ENCODE measurements at places on chromosomes 3 and 15.

GRCh38 chr15:19984101-19984500 is 557.5 kb downstream of the GOLGA6L6 start:
- DNase-seq, result peak; percentile 88

- DNase-seq, result no peak
Measured at GRCh38 chr3:67739851-67740250, 85.4 kb upstream of the SUCLG2 start.

DNA sequence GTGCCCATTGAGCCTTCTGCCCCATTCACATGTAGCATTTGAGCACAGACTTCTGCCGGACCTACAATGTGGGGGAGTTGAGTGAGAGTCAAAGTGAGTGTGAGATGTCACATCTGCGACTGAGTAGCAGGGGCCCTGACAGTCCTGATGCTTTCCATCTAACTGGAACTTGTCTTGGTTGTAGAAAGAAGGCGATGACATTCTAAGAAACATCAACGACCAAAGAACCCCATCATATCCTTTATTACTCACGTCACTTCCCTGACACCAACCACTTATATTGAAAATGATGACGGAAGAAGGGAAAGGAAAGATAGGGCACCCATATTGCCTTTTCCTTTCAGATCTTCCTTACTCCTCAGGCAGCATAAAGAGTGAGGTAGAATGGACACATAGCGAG is 30.5 kb downstream of the SMAD3 start:
- no peak for DNase-seq

DNA sequence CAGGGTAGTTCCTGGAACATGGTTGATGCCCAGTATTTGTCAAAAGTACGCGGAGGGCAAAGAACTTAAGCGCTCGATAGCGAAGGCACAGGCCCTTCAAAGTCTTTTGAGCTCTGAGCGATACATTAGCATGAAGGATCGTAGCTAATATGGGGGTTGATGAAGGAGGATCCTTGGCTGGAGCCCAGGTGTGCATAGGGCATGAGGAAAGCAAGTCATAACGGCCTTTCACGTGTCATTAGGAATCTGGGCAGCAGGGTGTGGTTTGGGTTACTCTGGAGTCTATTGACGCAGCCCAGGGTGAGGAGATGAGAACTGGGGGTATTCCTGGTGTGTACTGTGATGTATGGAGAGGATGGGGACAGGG is 31.7 kb downstream of the SPINK8 start:
- no peak for DNase-seq

- no peak for DNase-seq
Measured at GRCh38 chr15:43186003-43186353, 775 bp downstream of the CCNDBP1 start.

GRCh38 chr3:22608093-22608492 is 595.0 kb upstream of the UBE2E2 start:
- DNase-seq, result no peak

- no peak for DNase-seq
Measured at GRCh38 chr15:66595931-66596545, 30.2 kb upstream of the LCTL start.

DNA sequence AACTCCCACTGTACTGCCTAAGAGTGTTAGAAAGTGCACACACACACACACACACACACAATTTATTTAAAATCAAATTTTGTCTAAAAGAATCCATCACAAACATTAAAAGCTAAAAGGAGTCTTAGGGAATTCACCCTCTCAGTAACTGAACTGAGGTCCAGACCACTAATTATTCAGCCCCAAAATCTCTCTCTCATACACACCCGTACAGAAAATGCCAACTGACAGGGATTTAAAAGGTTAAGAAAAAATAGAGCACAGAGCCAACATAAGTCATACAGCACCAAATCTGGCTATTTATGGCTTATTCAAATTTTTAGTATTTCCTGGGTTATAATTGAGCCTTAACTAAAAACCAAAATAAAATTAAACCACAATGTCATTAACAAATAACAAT is 20.7 kb downstream of the GBE1 start:
- DNase-seq, result no peak

GRCh38 chr3:33317963-33318709 is 40.9 kb downstream of the FBXL2 start:
- DNase-seq, result no peak

DNA sequence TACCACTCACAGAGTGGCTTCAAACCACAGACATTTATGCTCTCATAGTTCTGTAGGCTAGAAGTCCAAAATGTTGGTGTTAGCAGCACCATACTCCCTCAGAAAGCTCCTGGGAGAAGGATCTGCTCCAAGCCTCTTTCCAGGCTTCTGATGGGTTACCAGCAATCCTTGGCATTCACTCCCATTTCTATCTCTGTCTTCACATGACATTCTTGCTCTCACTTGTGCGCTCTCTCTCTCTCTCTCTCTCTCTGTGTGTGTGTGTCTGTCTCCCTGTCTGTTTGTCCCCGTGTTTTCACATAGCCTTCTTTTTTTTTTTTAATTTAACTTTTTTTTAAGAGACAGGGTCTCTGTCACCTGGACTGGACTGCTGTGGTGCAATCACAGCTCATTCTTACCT is 26.3 kb downstream of the CDAN1 start:
- DNase-seq, result no peak

DNA sequence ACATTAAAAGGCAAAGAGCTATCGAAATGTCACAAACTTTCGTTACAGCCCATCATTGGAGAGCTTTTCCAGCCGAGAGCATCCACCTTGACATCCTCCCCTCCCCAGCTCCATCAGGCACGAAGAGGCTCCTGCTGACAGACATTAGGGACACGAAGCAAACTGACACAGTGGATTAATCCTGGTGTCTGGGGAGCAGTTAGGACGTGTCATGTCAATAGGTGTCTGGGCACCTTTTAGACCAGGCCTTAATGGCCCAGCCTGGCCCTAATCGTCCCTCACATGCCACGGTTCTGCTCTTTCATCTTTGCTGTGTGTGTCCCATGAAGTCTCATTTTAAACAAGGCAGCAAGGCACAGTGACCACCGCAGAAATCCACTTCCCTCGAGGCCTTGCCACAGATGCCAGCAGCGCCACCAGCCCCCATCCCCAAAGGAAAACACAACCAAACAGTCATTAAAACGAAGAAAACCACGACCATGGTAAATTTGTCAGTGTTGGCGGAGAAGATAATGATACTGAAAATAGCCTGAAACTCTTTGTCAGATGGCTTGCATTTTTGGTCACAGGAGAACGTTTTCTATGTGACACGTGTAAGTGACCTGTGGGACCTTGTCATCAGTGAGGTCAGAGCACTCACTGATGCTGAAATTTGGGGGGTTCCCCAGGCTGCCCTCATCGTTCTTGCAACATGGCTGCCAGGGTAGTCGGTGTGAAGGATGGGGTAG is 16.3 kb upstream of the PCSK6 start:
- no peak for DNase-seq

DNA sequence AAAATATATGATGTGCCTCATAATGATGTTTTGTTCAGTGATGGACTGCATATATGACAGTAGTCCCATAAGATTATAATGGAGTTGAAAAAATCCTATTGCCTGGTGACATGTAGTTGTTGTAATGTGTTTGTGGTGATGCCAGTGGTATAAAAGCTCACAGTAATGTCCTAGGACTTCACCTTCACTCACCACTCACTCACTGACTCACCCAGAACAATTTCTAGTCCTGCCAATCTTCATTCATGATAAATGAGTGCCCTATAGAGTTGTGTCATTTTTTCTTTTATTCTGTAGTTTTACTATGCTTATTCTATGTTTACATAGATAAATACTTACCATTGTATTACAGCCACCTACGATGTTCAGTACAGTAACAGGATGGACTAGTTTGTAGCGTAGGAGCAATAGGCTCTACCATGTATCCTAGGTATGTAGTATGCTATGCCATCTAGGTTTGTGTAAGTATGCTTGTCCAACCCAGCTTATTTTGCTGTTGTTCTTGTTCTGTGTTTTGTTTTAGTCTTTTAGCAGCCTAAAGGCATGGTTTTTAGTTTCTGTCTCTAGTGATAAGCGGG is 88.5 kb upstream of the LRRFIP2 start:
- DNase-seq, result no peak

- no peak for DNase-seq
Measured at GRCh38 chr3:146152834-146153233, 8.2 kb downstream of the PLOD2 start.

- DNase-seq, result no peak
Measured at GRCh38 chr3:54965746-54966145, 37.9 kb upstream of the LRTM1 start.

GRCh38 chr3:54137311-54137710 is 15.0 kb downstream of the CACNA2D3 start:
- DNase-seq, result no peak

GRCh38 chr3:183553334-183554026 is 2.0 kb downstream of the KLHL6 start:
- DNase-seq, result no peak

GRCh38 chr3:32175607-32176197 is 62.8 kb upstream of the CMTM8 start:
- DNase-seq, result peak; percentile 65

DNA sequence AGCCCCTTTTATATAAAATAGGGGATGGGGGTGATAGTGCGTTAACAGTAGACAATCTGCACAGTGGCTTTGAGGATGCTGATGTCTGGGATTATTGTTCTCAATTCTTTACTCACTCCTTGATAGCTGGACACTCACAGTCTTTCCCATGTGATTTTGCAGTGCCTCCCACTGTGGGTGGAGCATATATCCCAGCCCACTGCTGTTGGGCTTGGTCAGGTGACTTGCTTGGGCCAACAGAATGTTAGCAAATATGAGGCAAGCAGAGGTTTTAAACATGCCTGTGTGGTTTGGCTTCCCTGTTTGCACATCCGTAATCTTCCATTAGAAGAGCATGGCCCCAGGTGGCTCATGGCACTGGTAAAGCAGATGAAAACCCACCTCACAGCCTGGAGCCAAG is 46.5 kb downstream of the CPA3 start:
- no peak for DNase-seq

GRCh38 chr3:161576714-161577510 is 80.3 kb downstream of the OTOL1 start:
- DNase-seq, result no peak

DNA sequence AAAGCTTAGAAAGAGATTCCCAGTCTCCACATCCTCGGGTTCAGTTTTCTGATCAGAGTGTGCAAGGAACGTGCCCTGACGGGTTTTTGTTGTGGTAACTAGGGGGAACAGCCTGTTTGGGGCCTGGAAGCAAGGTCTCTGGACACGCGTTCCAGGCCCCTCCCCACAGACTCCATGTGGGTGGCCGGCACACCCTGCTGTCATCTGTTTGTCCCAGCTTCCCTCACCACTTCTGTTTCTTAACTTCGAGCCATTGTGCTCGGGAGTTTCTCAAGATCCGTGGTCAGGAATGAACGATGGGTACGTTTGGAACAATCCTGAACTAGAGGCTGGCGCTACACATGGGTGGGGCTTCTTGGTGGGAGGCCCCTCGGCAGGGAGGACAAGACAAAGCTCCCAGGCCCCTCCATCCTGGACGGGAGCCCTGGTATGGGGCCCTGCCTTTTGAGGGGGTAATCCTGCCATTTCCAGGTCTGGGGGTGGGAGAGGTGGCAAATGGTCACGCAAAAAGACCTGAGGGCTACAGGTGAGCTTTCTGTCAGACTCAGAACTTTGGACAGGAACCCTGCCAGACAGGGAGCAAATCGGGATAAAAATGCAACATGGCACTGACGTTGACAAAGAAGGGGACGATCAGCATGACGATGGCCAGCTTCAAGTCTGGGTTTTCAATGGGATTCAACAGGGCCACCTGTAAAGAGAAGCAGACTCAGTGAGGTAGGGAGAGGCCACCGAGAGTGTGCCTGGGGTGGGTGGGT is 8.5 kb upstream of the MUSTN1 start:
- no peak for DNase-seq

DNA sequence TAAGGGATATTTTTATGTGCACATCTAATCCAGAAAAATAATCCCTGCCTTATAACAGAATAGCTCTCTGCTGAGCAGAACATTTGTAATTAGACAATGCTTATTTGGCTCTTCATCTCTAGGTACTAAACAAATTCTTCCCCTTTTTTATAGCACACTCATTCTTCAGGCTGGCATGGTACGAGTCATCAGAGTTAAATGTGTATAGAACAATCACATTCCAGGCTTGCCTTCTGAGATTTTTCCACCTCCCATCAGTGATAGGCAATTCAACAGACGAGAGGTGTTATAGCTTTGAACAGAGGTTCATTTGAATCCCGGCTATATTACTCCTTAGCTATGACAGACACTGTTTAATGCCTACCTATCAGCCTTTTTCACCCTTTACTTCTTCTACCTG is 21.4 kb upstream of the SPPL2A start:
- DNase-seq, result no peak

GRCh38 chr3:171954690-171955383 is 84.5 kb upstream of the FNDC3B start:
- no peak for DNase-seq

DNA sequence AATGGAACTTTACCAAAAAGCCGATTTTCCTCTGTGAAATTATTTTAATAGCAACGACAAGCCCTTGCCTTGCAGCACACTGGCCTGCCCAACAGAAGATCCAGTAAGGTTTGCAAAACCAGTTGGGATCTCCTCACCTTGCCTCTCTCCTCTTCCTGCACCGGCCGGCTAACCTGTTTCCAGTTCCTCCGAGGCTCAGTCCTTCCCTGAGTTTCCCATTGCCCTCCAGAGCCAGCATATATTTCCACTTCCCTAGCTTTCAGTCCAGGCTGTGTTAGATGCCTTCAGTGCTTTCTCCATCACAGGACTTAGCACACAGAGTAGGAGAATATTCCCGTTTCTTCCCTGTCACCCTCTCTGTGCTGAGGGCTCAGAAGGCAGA is 60.3 kb downstream of the NOX5 start:
- no peak for DNase-seq

DNA sequence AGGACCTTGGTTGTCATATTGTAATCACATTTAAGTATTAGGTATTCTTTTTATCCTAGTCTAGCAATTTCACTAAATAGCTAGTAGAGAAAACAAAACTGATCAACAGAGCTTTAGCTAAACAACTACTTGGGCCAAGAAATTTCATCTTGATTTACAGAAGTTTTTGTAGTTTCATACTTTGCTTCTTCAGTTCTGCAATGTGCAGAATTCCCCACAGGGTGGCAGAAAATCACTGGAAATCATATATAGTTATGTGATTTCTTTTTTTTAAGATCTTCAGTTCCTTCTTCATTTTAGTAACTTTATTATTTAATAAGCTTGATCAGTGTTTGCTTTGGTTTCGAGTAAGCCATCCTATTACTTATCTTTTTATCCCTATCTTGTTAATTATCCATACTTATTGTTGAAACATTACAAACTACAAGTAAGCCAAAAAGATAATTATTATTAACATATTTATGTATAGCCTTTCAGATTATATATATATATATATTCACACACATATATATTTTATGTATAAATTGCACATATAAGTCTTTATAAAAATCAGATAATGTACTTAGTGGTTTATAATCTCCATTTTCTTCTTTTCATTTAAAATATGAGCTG is 2.2 kb upstream of the BNIP2 start:
- DNase-seq, result peak; percentile 62

GRCh38 chr3:124584245-124584551 is 146.1 kb upstream of the UMPS start:
- no peak for DNase-seq

GRCh38 chr3:189740156-189740555 is 109.0 kb downstream of the TP63 start:
- DNase-seq, result no peak

- DNase-seq, result no peak
Measured at GRCh38 chr15:75646944-75647364, 758 bp upstream of the SNX33 start.

All from Jurkat, Clone E6-1 (cell line).